ENCODE measurements at places on chromosomes 12 and 14.

DNA sequence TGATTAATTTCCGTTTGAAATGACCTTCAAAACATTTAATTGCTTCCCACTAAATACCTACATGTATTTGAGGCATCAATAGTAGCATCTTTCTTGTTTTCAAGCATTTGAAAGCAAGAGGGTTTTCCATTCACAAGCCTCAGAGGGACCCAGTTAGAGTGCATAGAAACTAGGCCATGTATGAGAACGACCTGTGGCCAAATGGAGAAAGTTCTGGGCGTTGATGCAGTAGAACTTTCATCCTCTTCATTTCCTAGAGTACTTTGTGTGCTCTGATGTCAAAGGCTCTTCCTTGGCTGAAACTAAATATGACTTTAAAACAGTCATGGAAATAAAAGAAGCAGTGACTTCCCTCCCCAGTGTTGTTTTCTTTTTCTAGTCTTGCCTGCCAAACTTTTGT lies 944 bp upstream of the DHRS7 start:
- no peak for DNase-seq

- DNase-seq = no peak
Measured at GRCh38 chr12:93018610-93019009, 89.5 kb upstream of the EEA1 start.

DNA sequence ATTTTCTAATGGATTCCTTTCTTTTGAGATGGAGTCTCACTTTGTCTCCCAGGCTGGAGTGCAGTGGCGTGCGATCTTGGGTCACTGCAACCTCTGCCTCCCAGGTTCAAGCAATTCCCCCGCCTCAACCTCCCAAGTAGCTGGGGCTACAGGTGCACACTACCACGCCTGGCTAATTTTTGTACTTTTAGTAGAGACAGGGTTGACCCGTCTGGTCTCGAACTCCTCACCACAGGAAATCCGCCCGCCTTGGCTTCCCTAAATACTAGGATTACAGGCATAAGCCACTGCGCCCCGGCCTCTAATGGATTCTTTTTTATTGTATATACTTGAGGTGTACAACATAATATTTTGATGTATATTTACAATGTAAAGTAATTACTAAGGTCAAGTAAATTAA lies 140.1 kb upstream of the SLCO1C1 start:
- no peak for DNase-seq

GRCh38 chr12:89756194-89756584 lies 47.6 kb upstream of the ATP2B1 start:
- DNase-seq = no peak

GRCh38 chr12:127126260-127126628 lies 1140.7 kb upstream of the TMEM132C start:
- DNase-seq = no peak

GRCh38 chr12:109016016-109016415 lies 4.9 kb downstream of the SVOP start:
- DNase-seq = no peak

DNA sequence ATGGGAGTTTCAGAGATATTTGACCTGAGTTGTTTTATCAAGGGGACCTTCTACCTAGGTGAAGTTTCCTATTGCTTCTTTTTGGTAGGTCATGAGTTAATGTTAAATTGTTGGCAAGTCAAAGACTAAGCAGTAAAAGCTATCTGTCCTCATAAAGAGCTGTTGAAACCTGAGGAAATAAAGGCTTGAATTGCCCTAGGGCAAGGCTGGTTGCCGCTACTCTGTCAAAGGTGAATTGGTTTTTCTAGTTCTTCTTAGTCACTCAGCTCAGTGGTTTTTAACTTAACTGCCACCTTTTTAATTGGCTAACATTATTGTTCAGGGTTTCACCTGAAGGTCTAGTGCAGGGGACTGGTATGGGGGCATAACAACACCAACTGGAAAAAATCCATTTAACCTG lies 441.6 kb upstream of the FBXO33 start:
- DNase-seq = no peak

DNA sequence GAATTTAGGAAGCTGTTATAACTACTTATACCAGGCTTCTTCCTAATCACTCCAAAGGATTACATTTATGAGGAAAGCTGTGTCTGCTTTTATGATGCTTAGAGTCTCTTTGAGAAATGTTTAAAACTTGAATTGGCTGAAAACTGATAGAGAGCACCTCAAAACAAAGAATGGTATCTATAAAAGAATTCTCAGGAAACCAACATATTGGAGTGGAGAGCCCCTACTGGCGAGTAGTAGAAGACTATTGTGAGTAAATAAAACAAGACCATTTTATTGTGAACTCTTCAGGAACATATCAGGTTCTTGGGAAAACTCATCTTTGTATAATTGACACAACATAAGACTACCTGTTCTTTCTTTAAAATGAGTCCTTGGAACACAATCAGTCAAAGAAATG lies 578.6 kb downstream of the RERGL start:
- DNase-seq = no peak

- DNase-seq = no peak
Measured at GRCh38 chr12:51473947-51474346, 49.3 kb downstream of the SLC4A8 start.

GRCh38 chr12:72219937-72220336 lies 52.2 kb upstream of the TRHDE start:
- DNase-seq = no peak

- no peak for DNase-seq
Measured at GRCh38 chr12:55746174-55746912, 3.4 kb downstream of the GDF11 start.

Data from stimulated activated CD8-positive, alpha-beta memory T cell treated with anti-CD3 and anti-CD28 coated beads, Interleukin-7, amount 100 ng/mL, for 1 hour (primary cell).